Urinary bladder (tissue), 4 donors: ENCODE measurements at places on chromosomes 4 and X. TPM values are rescaled to one million over a fixed set of nuclear protein-coding genes. Genes with fewer than 3 reads are reported as not detected.

Gene PSMD10
- 46.8 TPM for polyA plus RNA-seq

Gene ZDHHC9
- polyA plus RNA-seq, result 22.8 TPM

Gene TKTL2
- polyA plus RNA-seq, result not detected

Gene VCX3B
- not detected for polyA plus RNA-seq

Gene CSAG1
- not detected for polyA plus RNA-seq

Gene MUC7
- not detected for polyA plus RNA-seq

Gene MSN
- 184 TPM for polyA plus RNA-seq

Gene RAB33A
- polyA plus RNA-seq, result 2.4 TPM

DNA sequence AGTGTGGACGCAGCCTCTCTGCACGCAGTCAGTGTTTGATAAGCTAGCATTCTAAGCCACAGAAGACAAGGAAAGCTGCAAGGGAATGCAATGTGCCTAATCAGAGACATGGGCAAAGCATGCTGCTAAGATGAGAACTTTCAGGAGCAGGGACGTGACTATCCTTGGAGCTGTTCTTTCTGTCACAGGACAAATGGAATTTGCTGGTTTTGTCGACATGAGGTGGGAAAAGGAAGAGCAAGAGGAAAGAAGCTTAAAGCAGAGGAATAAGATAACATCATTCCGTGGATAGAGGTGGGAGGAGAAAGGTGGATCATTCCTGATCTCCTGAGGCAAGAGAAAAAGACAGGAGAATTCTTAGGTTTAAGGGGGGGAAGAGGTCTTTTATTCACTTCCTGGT, 33.7 kb downstream of the RBM47 start:
- DNase-seq, result no peak

GRCh38 chr4:168674077-168674747, 177.4 kb downstream of the PALLD start:
- no peak for DNase-seq

- no peak for DNase-seq
These were observed 24.6 kb downstream of the SEPTIN11 start for GRCh38 chr4:76974150-76974549.

DNA sequence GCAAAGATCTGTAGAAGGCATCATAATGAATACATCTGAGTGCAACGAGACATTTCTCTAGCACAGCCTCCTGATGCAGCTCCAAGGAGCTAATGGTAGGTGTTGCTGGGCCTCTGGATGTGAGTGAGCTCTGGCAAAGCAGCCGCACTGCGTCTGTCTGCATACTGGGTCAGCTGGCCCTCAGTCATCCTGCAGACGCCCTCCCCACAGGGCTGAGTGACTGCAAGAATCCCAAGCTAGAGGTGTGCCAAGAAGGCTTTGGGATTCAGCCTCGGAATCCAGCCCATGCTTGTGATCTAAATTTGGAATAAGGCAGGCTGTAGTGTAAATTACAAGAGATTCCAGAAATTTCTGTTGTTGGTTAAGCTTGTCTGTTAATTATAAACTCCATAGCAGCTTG, 18.5 kb downstream of the HERC3 start:
- no peak for DNase-seq

GRCh38 chrX:27555514-27555913, 34.6 kb upstream of the DCAF8L2 start:
- no peak for DNase-seq

DNA sequence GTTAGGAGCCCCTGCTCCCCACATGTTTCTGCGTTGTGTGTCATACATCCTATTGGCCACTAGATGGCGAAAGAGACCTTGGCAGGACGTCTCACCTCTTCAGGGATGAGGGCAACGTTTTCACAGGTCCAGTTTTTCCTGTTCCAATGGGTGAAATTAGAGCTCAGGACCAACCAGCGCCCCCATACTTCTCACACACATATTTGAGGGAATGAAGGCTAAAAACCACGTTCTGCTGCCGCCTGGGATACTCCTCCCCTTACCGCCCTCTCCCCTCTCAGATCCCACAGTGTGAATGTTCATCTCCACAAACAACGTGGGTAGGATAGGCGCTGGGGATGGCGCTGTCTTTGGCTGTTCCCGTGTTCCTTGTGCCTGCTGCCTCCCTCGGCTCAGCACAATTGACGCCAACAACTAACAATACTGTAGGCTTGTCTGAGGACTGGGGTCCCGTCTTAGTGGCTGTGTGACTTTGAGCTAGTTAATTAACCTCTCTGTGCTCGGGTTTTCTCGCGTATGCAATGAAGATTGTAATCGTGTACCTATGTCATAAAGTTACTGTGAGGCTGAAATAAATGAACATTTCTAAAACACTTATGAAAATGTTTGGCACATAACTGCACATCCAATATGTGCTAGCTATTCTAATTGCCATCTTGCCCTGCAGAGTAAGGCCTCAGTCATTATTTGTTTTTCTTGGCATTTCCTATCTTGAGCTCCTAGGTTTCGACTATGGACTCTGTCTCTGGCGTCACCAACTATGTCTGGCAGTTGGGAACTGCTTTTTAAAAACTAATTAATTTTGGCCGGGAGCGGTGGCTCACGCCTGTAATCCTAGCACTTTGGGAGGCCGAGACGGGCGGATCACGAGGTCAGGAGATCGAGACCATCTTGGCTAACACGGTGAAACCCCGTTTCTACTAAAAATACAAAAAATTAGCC, 181.3 kb upstream of the STK26 start:
- DNase-seq, result peak; percentile 2

DNA sequence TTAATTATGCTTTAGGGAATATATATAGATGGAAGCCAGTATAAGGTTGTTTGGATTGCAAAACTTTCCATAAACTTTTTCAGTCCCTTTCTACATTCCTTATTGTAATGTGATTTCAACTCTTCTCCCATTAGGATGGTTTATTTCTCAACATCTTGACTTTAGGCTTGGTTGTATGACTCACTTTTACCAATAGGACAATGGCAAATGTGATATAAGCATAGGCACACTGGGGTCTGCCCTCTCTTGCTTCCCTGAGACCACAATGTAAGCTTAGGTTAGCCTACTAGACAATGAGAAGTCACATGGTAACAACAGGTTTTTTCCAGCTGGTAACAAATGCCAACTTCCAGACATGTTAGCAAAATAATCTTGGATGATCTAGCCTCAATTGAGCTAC, 163.3 kb upstream of the RBPJ start:
- no peak for DNase-seq

DNA sequence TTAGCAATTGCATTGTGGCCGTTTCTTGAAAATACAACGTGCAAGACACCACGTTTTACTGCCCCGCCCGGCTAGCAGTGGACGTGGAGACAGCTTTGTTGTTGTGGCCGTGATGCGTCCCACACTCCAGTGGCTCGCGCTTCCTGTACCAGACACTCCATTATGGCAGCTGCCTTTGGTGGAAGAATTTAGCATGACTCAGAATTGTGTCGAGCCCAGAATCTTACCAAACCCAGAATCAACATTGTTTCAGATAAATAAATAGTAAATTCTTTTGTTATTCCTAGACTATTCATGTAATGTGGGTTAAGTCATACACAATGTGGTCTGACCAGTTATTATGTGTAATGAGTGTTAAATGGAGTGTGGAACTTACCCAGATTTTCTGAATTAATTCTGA, 25.3 kb upstream of the S100P start:
- DNase-seq, result no peak

GRCh38 chr4:180913750-180914149, 1329.5 kb upstream of the TENM3 start:
- DNase-seq, result no peak
